Activated naive CD4-positive, alpha-beta T cell treated with Interleukin-2 at 50 U/mL for 16 hours (primary cell): ENCODE measurements at places on chromosomes 1 and 21.

- no peak for DNase-seq
Measured at GRCh38 chr21:16004523-16004922, 274.7 kb downstream of the USP25 start.

DNA sequence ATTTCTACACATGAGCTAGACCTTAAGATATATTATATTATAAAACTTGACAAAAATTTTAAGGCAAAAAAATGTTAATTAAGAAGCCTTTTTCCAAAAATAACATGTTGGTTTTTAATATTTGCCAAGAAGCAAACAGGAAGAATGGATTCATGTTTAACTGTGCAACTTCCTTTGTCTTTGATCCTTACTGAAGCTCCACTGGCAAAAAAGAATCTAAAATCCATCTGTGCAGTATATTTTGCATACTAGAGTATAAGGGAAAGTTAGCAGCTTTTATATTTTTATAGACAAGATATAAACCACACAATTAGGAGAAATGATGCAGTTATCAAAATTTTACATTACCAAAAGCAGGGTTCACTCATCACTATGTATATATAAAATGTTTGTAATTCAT is 76.9 kb upstream of the RGS18 start:
- DNase-seq = no peak

DNA sequence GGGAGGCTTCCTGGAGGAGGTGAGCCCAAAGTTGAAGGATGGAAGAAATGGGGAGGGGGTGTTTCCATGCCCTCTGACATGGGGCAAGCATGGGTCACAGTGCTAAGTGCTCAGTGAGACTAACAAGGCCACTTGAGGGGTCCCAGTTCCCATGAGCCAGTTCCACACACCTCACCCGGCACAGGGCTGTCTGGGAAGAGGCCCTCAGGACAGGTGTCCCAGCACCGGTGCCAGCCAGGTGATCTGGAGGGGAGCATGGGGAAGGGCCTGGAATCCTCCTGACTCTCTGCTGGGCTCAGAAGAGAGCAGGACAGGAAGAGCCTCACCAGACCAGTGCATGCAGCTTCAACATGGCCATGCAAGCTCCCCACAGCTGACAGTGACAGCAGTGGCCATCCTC is 294.7 kb upstream of the VAMP3 start:
- DNase-seq = no peak

DNA sequence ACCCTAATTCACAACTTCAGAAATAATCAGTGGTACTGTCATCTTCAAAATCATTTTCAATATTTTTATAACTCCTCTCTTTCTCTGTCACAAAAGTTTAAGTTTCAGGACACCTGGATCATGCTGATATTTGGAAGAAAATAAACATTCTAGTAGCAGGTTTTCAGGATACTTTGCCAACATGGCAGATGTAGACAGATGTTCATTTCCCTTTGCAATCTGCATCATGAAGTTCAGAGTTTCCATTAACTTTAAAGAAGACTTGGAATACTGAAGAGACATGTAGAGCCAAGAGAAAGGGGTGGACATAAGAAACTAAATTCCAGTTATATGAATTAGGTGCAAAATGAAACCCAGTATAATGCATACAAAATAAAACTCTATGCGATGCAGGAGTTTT is 218.1 kb downstream of the USH2A start:
- no peak for DNase-seq

DNA sequence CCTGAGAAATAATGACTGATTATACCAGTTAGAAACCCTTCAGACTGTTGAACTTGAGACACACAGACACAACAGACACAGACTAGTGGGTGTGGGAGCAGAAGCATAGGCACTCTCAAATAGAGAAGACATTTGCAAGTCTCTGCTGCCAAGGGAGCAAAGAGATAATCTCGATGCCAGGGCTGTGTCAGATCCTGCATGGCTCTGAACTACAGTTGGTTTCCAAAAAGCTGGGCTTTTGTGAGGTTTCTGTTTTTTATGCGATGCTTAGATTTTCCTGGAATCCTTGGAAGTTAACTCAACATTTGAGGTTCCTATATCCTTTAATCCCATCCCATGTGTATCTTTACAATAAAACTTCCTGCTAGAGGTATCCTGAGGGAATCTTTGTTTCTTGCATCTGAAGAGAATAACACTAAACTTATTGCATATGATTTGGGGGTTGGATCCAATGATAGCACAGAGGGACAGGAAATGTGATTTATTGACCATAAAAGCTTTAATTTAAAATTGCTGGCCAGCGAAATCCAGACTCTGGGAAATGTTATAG is 236.4 kb downstream of the SPATA17 start:
- DNase-seq = no peak

GRCh38 chr1:198261886-198262285 is 105.1 kb downstream of the NEK7 start:
- DNase-seq = no peak
